CD4-positive, CD25-positive, alpha-beta regulatory T cell (primary cell): ENCODE measurements at places on chromosomes 7 and 10.

- peaks cover 76% of the 10 kb centered on the region for H3K27me3 ChIP-seq
- H3K27ac ChIP-seq: no peak overlapping the region
- peak overlapping the region; percentile 19 for H3K4me3 ChIP-seq
- no peaks in the 10 kb centered on the region for H3K36me3 ChIP-seq
- peak; percentile 69 for DNase-seq
These were observed 9.0 kb downstream of the SKIDA1 start for GRCh38 chr10:21516242-21517131.

DNA sequence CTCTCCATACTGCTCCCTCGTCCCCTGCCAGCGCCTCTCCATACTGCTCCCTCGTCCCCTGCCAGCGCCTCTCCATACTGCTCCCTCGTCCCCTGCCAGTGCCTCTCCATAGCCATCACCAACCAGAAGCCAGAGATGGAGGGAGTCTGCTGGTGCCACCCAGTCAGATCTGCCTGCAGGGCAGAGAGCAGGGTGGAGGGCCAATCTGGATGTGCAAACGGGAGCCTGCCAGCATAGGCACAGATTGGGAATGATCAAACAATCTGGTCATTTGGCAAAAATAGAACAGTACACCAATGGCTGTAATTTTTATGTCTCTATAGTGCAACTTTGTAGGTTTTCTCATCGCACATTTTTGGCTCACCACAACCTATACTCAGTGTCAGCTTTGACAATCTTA is 76.9 kb upstream of the LRRC4 start:
- H3K4me1 ChIP-seq: peaks cover 39% of the 10 kb centered on the region
- H3K27me3 ChIP-seq: no peaks in the 10 kb centered on the region
- DNase-seq: no peak
- H3K27ac ChIP-seq: no peak overlapping the region
- H3K36me3 ChIP-seq: no peaks in the 10 kb centered on the region

DNA sequence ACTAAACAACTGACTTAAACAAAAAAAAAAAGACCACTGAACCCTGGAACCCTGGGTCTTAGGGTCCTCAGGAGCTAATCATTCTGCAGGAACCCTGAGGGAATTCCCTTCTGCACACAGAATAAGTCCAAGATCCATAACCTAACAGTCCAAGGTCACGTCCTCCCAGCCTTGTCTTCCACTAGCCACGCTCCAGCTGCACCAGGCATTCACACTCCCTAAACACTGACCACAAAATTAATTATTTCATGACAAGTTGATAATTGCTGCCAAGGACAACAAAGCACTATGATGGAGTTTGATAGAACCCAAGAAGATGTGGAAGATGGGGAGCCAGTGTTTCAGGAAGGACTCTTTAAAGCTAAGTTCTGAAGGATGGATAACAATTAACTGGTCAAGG is 130.6 kb downstream of the SH3PXD2A start:
- H3K27ac ChIP-seq: no peak overlapping the region
- H3K36me3 ChIP-seq: no peaks in the 10 kb centered on the region
- H3K27me3 ChIP-seq: no peaks in the 10 kb centered on the region

- H3K36me3 ChIP-seq: no peaks in the 10 kb centered on the region
- H3K27me3 ChIP-seq: no peaks in the 10 kb centered on the region
- peaks cover 14% of the 10 kb centered on the region for H3K4me1 ChIP-seq
- DNase-seq: peak; percentile 15
- peak overlapping the region; percentile 72 for H3K27ac ChIP-seq
These were observed 64.5 kb downstream of the PDIA4 start for GRCh38 chr7:148963583-148964482.

DNA sequence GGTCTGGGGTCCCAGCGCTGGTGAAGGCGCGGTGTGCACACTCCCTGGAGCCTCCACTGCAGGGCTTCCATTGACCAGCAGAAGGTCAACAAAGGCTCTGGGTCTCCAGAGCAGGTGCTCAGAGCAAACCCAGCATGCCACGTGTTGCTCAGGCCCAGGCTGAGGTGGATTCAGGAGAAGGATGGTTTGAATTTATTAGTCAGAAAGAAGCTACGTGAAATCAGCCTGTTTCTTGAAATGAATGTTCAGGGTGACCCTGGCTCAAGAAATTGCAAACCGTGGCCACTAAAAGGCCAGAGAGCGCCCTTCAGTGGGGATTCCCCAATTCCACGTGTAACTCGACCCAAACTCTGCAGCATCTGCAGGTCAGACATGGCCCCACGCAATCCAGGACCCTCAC is 82.7 kb upstream of the PFKP start:
- H3K27me3 ChIP-seq: peaks cover 7% of the 10 kb centered on the region
- H3K27ac ChIP-seq: no peak overlapping the region
- no peak for DNase-seq
- H3K4me1 ChIP-seq: no peaks in the 10 kb centered on the region

- H3K27me3 ChIP-seq: no peaks in the 10 kb centered on the region
- no peak for DNase-seq
- no peaks in the 10 kb centered on the region for H3K36me3 ChIP-seq
- H3K4me3 ChIP-seq: no peak overlapping the region
- H3K27ac ChIP-seq: no peak overlapping the region
These were observed 7.1 kb downstream of the CHST3 start for GRCh38 chr10:71971311-71971731.

- H3K4me1 ChIP-seq: peaks cover 88% of the 10 kb centered on the region
- no peak for DNase-seq
- no peaks in the 10 kb centered on the region for H3K27me3 ChIP-seq
- H3K36me3 ChIP-seq: peaks cover 25% of the 10 kb centered on the region
These were observed 209.4 kb upstream of the KLF14 start for GRCh38 chr7:130943336-130943901.

DNA sequence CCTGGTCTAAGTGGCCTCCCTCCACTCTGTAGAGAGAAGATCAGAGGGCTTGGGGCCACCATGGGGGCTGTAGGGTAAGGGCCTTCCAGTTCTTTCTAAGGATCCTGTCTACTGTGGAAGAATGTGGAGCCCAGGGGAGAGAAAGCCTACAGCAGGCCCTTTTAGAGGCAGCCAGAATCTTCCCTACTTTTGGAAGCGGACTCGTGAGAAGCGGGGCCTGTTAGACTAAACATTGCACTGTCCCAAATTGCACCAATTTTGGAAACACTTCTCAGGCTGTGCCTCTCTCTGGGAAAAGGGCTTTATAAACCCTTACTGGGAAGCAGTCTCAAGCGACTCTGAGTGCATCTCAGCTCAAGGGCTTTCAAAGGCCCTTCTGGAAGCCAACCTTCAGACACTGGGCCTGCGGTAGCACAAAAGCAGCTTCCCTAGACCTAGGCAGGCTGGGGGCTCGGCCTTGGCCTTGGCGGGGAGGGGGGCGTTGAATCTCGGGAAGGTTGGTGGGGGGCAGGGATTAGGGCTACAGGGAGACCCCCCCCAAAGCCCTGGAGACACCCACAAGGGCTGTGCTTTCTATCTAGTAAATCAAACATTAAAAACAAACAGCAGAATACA is 298.1 kb downstream of the GFRA1 start:
- H3K4me1 ChIP-seq: no peaks in the 10 kb centered on the region
- DNase-seq: no peak
- H3K27me3 ChIP-seq: no peaks in the 10 kb centered on the region
- no peaks in the 10 kb centered on the region for H3K36me3 ChIP-seq
- no peak overlapping the region for H3K27ac ChIP-seq
- H3K4me3 ChIP-seq: no peak overlapping the region

GRCh38 chr7:80781561-80781979 is 137.3 kb downstream of the SEMA3C start:
- no peaks in the 10 kb centered on the region for H3K4me1 ChIP-seq
- H3K4me3 ChIP-seq: no peak overlapping the region
- H3K27me3 ChIP-seq: no peaks in the 10 kb centered on the region
- no peak overlapping the region for H3K27ac ChIP-seq
- H3K36me3 ChIP-seq: no peaks in the 10 kb centered on the region

- no peaks in the 10 kb centered on the region for H3K27me3 ChIP-seq
- no peak overlapping the region for H3K27ac ChIP-seq
- no peaks in the 10 kb centered on the region for H3K4me1 ChIP-seq
- H3K36me3 ChIP-seq: no peaks in the 10 kb centered on the region
- no peak for DNase-seq
- no peak overlapping the region for H3K4me3 ChIP-seq
These were observed 15.1 kb downstream of the PPP1R9A start for GRCh38 chr7:94922457-94922856.

GRCh38 chr7:13981070-13981469 is 8.4 kb downstream of the ETV1 start:
- no peak overlapping the region for H3K27ac ChIP-seq
- H3K36me3 ChIP-seq: no peaks in the 10 kb centered on the region

GRCh38 chr10:10056961-10057360 is 960.7 kb upstream of the CELF2 start:
- no peaks in the 10 kb centered on the region for H3K36me3 ChIP-seq
- no peaks in the 10 kb centered on the region for H3K27me3 ChIP-seq
- no peak overlapping the region for H3K27ac ChIP-seq
- H3K4me3 ChIP-seq: no peak overlapping the region

DNA sequence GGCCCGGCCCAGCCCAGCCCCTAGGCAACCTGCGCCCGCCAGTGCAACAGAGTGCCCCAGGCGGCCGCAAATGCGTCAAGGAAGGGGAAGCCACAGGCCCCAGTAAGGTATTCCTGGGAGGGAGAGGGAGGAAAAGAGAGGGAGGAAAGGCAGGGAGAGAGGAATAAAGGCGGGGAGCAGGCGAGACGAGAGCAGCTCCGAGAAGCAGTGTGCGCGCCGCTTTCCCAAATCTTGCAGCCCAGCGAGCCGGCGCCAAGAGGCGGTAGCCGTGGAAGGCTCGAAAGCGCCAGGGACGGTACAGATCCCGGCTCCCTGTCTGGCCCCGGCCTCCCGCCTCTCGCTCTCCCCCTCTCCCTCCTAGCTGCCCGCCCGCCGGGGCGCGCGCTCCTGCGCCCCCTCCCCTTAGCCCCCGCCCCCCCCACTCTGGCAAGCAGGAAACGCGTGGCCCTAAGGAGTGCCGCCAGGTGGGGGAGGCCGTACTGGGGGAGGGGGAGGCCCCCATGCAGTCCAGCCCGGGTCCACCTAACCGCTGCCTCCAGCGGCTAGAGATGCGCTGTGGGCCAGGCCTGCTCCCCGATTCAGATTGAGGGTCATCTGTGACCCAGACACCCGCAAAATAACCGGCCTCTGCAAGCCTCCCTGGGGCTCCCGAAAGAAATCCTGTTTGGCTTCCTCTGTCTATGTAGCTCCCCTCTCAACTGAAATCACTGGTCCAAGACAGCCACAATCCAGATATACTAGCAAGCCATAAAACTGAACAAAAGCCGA is 4.3 kb downstream of the HOXA10 start:
- H3K4me3 ChIP-seq: no peak overlapping the region
- DNase-seq: no peak
- peaks cover 46% of the 10 kb centered on the region for H3K27me3 ChIP-seq
- H3K27ac ChIP-seq: no peak overlapping the region
- H3K4me1 ChIP-seq: peaks cover 67% of the 10 kb centered on the region
- no peaks in the 10 kb centered on the region for H3K36me3 ChIP-seq

DNA sequence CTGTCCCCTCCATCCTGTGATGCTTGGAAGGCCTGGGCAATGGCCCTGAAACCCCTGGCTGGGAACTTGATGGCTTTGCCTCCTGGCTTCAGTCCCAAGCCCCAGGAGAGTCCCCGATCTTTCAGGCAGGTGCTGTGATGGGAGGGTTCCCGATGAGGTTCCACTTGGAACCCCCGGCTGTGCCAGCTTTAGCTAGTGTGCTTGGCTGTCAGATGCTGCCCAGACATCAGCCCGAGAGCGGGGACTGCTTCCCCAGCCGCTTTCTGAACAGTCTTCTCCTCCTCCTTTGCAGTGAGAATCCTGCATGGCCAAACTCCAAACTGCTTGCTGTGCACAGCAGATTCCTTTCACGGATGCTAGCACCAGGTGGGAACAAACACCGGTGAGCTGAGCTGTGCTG is 58.1 kb downstream of the PKD1L1 start:
- H3K27me3 ChIP-seq: no peaks in the 10 kb centered on the region
- DNase-seq: no peak
- no peak overlapping the region for H3K4me3 ChIP-seq
- H3K36me3 ChIP-seq: no peaks in the 10 kb centered on the region
- no peaks in the 10 kb centered on the region for H3K4me1 ChIP-seq

DNA sequence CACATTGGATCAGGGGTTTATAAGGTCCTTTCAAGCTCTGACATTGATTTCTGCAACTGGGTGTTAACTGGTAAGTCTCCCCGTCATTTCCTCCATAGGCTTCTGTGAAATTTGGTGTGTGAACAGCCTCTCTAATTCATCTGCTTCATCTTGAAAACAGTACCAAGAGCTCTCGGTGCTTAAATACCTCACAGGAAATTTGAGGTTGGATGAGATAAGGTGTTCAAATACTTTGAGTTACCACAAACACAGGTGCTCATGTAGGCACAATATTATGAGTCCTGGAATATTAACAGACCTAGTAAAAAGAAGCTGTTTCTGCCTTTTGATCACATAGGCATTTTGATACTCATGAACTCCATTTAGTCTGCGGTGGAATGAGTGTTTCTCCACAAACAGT is 85.2 kb downstream of the RTKN2 start:
- H3K36me3 ChIP-seq: no peaks in the 10 kb centered on the region
- peak overlapping the region; percentile 58 for H3K4me3 ChIP-seq
- peaks cover 74% of the 10 kb centered on the region for H3K4me1 ChIP-seq
- peak overlapping the region; percentile 88 for H3K27ac ChIP-seq
- DNase-seq: peak; percentile 90
- no peaks in the 10 kb centered on the region for H3K27me3 ChIP-seq

GRCh38 chr7:37984750-37985390 is 64.4 kb downstream of the EPDR1 start:
- no peaks in the 10 kb centered on the region for H3K27me3 ChIP-seq
- H3K27ac ChIP-seq: no peak overlapping the region
- no peak overlapping the region for H3K4me3 ChIP-seq
- no peaks in the 10 kb centered on the region for H3K36me3 ChIP-seq
- no peaks in the 10 kb centered on the region for H3K4me1 ChIP-seq
- DNase-seq: no peak

DNA sequence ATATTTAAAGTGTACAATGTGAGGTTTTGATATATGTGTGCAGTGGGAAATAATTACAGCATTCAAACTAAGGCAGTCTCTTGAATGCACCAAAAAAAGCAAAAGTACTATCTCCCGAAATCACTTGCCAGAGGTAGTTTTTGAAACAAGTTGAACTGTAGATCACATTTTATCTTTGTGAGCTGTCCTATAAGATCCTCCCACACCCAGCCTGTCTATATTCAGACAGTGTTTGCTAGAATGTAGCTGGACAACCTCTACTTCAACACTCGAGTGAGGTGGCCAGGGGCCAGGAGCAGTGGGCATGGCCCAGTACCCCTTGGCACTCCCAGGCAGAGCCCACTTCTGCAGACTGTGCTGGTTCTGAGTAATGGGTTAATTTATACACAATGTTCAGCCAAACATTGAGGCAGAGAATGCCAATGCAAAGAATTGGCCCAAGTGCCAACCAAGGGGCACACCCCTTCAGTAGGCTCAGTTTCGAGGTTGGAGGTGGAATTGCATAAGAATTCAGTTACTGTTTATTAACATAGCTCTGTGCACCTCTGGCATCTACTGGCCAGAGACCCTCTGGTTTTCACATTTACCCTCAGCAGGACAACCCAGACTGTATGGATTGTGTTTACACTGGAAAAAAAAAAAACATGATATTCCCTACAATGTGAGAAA is 70.5 kb downstream of the AHR start:
- H3K27ac ChIP-seq: no peak overlapping the region
- H3K4me1 ChIP-seq: peaks cover 5% of the 10 kb centered on the region
- no peak for DNase-seq
- no peaks in the 10 kb centered on the region for H3K36me3 ChIP-seq
